Thymus (tissue), 14 donors: ENCODE measurements at places on chromosomes 7 and 10.

GRCh38 chr10:110514848-110515247, 17.1 kb downstream of the DUSP5 start:
- no peak for DNase-seq

DNA sequence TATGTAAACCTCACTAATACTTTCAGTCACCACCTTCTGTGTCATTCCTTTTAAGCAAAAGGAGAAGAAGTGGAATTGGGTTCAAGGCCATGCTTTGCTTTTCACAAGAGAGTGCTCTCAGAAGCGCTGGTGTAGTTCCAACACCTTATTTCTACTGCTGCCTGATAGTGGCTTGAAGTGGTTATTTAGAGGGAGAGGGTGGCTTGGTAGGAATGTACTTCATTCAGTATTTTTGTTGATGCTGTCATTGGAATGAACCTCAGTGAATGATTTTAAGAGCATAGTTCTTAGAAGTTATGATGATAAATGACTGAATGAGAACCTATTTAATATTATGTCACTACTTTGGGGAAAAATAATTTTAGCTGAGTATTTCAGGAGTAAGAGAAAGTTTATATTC, 396.7 kb downstream of the EXOC4 start:
- DNase-seq = no peak

- no peak for DNase-seq
Observed at GRCh38 chr10:30453764-30454527, 20.0 kb downstream of the MAP3K8 start.

GRCh38 chr7:150410131-150410530, 31.0 kb downstream of the ZNF775 start:
- DNase-seq = no peak

DNA sequence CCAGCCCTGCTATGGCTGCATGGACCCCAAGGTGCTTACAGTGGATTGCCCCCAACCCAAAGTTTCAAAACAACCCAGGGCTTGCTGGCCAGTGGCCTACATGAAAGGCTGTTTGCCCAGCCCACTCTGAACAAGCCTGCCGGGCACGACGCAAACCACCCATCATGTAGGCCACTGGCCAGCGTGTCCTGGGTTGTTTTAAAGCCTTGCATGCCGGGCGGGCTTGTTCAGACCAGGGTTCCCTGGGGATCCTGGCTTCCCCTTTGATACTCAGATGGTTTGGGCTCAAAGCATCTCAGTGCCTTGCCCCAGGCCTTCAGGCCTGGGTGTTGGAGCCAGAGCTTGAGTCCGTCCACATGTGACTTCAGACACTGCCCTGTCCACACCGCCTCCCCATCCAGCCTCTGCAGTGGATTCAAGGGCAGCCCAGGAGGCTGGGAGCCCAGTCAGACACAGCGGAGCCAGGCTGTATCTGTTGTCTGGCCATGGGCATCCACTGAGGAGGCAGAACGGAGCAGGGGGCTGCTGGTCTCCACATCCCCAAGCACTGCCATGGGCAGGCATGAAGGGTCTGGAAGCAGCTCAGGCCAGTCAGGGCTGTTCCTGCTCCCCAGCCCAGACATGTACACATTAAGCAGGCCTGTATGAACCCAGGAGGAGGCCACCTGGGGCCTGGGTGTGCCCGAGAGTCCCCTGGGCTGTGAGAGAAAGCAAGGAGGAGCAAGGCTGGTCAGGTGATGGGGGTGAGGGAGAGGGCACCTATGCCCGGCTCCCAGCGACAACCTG, 4.0 kb upstream of the ADIRF start:
- DNase-seq = no peak

- no peak for DNase-seq
Observed at GRCh38 chr10:35555962-35556930, 48.9 kb upstream of the GJD4 start.

DNA sequence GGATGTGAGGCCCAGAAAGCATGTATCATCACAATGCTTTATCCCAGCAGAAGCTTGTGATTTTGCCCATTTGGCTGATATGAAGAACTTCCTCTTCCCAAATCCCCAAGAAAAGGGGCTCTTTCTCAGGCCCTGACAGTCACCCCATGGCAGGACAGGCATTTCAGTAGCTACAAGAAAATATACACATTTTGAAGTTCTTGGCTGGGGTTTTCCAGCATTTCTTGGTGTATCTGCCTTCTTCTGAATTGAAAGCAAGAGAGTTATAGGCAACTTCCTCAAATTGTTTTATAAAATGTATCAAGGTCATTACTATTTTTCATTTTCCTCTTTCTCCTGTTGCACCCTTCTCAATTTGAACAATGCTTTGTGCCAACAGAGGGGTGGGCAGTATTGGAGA, 63.3 kb upstream of the PDLIM1 start:
- DNase-seq = no peak

DNA sequence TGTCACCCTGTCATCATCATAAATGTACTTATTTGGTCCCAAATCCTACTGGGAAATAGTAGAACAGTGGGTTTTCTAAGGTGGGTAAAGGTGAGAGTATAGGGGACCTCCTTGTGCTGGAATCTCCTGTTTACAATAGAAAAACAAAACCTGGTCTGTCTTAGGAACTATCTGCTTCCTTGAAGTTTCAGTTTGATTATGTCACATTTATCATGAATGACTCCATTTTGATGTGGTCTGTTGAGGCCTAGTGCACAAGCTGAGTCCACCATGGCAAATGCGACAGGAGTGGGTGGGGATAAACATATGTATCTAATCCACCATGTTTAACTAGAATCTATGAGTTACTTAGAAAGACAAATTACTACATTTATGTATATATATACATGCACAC, 13.0 kb upstream of the REPIN1 start:
- DNase-seq = no peak

DNA sequence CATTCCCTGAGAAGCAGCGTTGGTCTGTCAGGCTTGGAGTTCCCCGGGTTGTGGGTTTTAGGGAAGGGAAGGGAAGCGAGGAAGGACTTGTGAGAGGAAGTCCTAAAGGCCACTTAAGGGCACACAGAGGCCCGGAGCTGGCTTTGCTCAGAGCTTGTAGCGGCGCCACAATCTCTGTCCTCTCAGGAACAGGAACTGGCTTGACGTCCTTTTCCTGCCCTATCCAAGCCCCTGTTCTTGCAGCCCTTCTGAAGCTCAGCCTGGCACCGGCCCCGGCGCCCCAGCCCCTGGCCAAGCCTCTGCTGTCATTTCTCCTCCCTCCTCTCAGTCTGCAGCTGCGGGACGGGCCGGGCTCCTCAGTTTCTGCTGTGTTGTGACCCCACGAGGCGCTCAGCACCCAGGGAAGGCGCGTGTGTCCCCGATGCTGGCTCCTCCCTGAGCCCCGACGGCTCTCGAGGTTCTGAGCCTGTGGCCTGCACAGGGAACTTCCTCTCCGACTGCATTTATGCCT, at the start of gene GIMAP8:
GIMAP8 (plus strand) TSS at position 140 of the 511 bp plus-strand sequence. CDS start 16,069 bp downstream, outside the sequence.
- DNase-seq = no peak

- DNase-seq = no peak
Observed at GRCh38 chr7:130891254-130892094, 157.5 kb upstream of the KLF14 start.

- DNase-seq = no peak
Observed at GRCh38 chr7:17844022-17844421, 96.3 kb downstream of the SNX13 start.

DNA sequence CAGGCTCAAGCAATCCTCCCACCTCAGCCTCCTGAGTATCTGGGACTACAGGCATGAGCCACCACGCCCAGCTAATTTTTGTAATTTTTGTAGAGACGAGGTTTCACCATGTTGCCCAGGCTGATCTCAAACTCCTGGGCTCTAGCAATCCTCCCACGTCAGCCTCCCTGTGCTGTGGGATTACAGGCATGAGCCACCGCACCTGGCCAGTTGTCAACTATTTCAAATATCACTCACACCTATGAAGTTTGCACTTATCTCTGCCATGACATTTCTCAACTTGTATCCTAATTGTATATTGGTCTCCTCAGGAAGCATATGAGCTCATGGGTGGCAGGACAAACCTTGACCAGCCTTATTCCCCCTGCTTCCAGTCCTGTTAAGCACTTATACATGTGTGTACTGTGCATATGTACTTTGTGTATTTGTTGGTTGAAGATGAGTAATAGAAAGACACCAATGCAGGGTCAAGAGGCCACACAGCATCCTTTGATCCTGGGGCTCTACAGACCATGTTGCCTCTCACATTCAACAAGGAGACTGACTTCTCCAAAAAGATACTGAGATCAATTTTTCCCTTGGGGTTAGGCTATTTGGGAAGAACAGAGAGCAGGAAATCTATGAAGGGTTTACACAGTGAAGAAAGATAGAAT, 82.2 kb downstream of the SLC16A9 start:
- DNase-seq = no peak

DNA sequence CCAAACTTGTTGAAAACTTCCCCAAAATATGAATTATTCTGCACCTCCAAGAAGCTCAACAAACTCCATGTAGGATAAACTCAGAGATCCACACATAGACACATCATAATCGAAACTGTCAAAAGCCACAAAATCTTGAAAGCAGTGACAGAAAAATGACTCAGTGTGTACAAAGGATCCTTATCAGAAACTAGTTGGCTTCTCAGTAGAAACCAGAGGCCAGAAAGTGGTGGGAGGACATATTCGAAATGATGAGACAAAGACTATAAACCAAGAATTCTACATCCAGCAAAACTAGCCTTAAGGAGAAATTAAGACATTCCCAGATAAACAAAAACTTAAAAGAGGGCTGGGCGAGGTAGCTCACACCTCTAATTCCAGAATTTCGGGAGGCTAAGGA, 38.5 kb downstream of the MCMBP start:
- no peak for DNase-seq

GRCh38 chr7:55556031-55556430, 16.3 kb downstream of the VOPP1 start:
- DNase-seq = no peak

- no peak for DNase-seq
Observed at GRCh38 chr7:143906895-143907294, 4.9 kb upstream of the TCAF1 start.

DNA sequence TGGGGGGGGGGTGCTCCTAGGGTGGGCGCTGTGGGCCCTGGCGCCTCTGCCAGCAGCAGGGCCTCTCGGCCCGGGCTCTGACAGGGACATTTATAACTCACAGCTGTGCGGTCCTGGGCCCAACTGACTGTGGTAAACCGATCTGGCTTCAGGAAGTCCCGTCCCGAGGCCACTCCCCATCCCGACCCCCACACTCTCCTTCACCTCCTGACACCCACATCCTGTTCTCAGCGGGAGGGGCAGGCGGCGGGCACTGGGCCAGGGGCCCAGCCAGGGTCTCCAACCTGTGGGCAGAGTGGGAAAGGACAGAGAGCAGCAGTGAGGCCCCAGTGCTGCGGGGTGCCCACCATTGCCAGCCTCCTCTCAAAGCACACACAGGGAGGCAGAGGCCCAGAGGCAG, 69.1 kb downstream of the ZMIZ1 start:
- no peak for DNase-seq

GRCh38 chr10:88181902-88182600, 318.6 kb downstream of the PTEN start:
- no peak for DNase-seq

DNA sequence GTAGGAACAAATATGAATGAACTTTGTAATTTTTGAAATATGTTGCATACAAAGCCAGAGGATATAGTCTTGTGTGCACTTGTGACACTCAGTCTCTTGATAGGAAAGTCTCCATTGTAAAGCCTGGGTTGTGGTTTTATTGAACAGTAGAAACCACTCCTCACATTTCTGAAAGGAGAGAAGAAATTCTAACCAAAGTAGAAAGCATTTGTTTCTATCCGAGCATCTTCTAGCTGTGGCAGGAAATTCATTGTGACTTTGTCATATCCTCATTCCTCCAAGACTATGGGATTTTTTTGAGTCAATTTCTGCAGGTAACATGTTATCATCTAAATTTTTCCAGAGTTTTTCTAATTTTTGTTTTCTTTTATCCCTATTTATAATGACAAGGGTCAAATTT, 55.5 kb upstream of the NCF1 start:
- no peak for DNase-seq

GRCh38 chr7:17633067-17633466, 307.2 kb downstream of the SNX13 start:
- DNase-seq = no peak

DNA sequence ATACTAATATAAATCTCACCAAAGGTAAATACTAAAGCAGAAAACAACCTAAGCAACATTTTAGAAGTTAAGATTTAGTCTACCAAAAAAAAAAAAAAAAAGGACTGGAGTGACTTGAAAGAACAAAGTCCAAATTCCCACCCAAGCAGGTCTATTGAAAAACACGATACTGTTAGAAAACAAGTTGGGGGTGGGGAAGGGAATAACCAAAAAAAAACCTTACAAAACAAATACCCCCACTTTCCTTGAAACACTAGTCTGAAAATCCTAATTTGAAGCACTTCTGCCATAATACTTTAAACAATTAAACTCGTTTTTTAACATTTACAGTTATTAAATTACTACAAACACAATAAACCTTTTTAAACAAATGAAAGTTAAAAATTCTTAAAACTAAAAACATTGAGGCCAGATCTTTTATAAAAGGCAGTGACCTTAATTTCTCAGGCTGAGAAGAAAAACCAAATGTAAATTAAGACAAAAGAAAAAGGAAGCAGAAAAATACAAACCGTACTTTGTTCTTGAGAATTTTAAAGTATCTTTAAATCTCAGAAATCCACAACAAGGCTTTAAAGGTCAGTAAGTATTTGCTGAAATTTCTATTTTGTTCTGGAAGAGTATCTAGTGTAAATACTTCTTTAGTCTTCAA, 135.1 kb downstream of the NRBF2 start:
- no peak for DNase-seq

DNA sequence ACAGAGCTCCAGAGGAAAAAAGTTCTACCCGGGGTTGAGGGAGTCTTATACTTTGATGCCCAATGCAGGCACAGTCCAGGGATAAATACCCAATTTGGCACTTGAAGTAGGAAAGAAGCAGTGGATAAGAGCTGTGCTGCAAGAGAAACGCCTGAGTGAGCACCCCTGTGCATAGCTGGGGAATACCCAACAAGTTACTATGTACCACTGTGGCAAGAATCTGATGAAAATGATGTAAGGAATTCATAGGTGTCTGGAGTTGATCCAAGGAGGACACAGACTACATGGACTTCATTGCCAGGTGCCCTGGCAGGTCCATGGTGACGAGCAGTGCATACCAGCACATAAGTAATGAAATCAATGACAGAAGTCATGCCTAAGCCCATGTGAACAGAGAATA, 183.7 kb upstream of the FEZF1 start:
- no peak for DNase-seq

GRCh38 chr10:50610368-50610767, 13.4 kb downstream of the SGMS1 start:
- no peak for DNase-seq
